Tibial nerve (tissue), 4 donors: ENCODE measurements at places on chromosomes 13 and 19. TPM values are rescaled to one million over a fixed set of nuclear protein-coding genes. Genes with fewer than 3 reads are reported as not detected.
A peak's percentile ranks its signal among the peaks of the same experiment; 100 is the strongest.

DNA sequence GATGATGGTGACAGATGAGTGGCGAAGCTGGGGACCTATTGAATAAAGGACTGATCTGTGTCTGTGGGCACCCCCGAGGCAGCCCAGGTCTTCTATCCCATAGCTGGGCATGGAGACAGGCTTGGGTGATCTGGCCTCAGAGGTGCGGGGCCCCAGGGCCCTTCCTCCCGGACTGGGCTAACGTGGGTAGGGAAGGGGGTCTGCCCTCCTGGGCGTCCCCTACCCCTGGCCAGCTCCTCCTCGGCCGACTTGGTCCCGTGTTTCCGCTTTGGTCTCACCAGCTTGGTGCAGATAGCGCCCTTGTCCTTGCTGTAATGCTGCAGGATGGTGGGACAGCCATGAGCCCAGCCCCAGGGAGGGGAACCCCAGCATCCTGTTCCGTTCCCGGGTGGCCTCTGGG is 3.3 kb downstream of the MATK start:
- H3K4me1 ChIP-seq: peaks cover 14% of the 10 kb centered on the region
- H3K4me3 ChIP-seq: no peak overlapping the region
- no peaks in the 10 kb centered on the region for H3K27me3 ChIP-seq
- no peaks in the 10 kb centered on the region for H3K36me3 ChIP-seq

DNA sequence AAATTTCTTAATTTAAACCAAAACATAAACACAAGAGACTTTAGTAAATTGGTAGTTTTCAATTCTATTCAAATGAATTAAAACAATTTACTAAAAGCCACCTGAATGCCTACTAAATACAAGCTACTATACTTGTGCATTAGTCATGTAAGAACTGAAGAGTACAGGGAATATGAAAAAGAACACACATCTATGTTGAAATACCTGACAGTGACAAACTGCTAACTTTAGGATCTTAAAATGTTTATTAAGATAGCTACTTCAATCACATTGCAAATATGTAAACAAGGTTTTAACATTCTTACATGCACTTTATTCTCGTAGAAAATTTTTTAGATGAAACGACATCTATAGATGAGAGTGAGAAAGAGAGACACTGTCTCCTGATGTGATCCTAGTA is 4.1 kb downstream of the SPRYD7 start:
- DNase-seq: no peak
- H3K27ac ChIP-seq: no peak overlapping the region
- H3K4me3 ChIP-seq: no peak overlapping the region
- peaks cover 7% of the 10 kb centered on the region for H3K4me1 ChIP-seq
- H3K36me3 ChIP-seq: no peaks in the 10 kb centered on the region
- H3K27me3 ChIP-seq: no peaks in the 10 kb centered on the region

- DNase-seq: no peak
- no peaks in the 10 kb centered on the region for H3K4me1 ChIP-seq
- no peaks in the 10 kb centered on the region for H3K27me3 ChIP-seq
- no peaks in the 10 kb centered on the region for H3K36me3 ChIP-seq
- H3K4me3 ChIP-seq: no peak overlapping the region
Observed at GRCh38 chr19:53813996-53814395, 10.1 kb downstream of the NLRP12 start.

- H3K27me3 ChIP-seq: no peaks in the 10 kb centered on the region
Observed at GRCh38 chr19:28501976-28502375, 711.0 kb downstream of the UQCRFS1 start.

GRCh38 chr19:20359933-20360720 is 193.1 kb downstream of the ZNF486 start:
- H3K36me3 ChIP-seq: no peaks in the 10 kb centered on the region
- H3K4me1 ChIP-seq: no peaks in the 10 kb centered on the region
- H3K27me3 ChIP-seq: no peaks in the 10 kb centered on the region
- no peak for DNase-seq
- H3K4me3 ChIP-seq: no peak overlapping the region

The WASF3 gene
- total RNA-seq: 45.4 TPM

GRCh38 chr13:113413178-113413897 is 40.0 kb downstream of the ADPRHL1 start:
- H3K27ac ChIP-seq: no peak overlapping the region
- H3K27me3 ChIP-seq: no peaks in the 10 kb centered on the region
- no peak overlapping the region for H3K4me3 ChIP-seq
- H3K36me3 ChIP-seq: no peaks in the 10 kb centered on the region

The PPP1R37 gene
- total RNA-seq: 22.1 TPM

- no peaks in the 10 kb centered on the region for H3K36me3 ChIP-seq
- peak overlapping the region; percentile 92 for H3K27ac ChIP-seq
- H3K4me3 ChIP-seq: no peak overlapping the region
- H3K4me1 ChIP-seq: peaks cover 97% of the 10 kb centered on the region
Observed at GRCh38 chr19:5955636-5955935, 22.4 kb downstream of the RANBP3 start.

DNA sequence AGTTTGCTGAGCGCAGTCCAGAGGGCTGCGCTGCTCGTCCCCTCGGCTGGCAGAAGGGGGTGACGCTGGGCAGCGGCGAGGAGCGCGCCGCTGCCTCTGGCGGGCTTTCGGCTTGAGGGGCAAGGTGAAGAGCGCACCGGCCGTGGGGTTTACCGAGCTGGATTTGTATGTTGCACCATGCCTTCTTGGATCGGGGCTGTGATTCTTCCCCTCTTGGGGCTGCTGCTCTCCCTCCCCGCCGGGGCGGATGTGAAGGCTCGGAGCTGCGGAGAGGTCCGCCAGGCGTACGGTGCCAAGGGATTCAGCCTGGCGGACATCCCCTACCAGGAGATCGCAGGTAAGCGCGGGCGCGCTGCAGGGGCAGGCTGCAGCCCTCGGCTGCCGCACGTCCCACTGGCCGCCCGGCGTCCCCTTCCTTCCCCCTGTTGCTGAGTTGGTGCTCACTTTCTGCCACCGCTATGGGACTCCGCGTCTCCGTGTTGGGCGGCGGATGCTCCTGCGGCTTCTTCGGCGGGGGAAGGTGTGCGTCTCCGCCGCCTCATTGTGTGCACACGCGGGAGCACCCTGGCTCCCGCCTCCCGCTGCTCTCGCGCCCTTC is 772 bp downstream of the GPC6 start:
- H3K27me3 ChIP-seq: peaks cover 5% of the 10 kb centered on the region
- no peaks in the 10 kb centered on the region for H3K4me1 ChIP-seq
- H3K36me3 ChIP-seq: no peaks in the 10 kb centered on the region
- H3K4me3 ChIP-seq: peak overlapping the region; percentile 54

The PRSS57 gene
- not detected for total RNA-seq

DNA sequence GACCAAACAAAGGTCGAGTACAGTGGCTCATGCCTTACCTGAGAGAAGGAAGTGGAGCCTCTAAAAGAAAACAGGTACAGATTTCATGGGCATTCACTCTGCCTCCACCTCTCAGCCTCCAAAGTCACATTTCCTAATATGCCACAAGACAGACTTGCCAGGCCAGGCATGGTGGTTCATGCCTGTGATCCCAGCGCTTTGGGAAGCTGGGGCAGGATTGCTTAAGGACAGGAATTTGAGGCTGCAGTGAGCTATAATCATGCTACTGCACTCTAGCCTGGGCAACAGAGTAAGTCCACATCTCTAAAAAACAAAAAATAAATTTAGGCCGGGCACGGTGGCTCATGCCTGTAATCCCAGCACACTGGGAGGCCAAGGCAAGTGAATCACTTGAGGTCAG is 10.9 kb upstream of the DNMT1 start:
- DNase-seq: no peak
- peaks cover 3% of the 10 kb centered on the region for H3K36me3 ChIP-seq
- H3K4me3 ChIP-seq: no peak overlapping the region
- H3K27me3 ChIP-seq: no peaks in the 10 kb centered on the region
- H3K4me1 ChIP-seq: no peaks in the 10 kb centered on the region

DNA sequence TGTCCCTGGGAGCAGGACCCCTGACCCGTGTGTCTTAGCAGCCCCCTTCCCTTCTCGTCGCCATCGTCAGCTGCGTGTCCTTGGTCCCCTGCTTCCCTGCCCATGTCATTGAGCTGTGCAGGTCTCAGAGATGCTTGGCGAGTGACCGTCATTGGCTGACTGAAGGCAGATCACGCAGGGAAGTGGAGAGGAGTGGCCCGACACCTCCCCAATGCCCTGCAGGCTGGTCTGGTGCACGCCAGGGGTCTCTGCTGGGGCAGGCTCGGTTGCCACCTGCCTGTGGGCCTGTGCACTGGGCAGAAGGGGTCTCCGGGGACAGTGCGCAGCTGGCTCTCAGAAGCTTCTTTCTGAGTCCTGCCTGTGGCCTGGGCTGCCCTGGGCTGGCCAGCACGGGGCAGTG is 6.2 kb downstream of the GNA11 start:
- H3K4me1 ChIP-seq: peaks cover 73% of the 10 kb centered on the region
- no peaks in the 10 kb centered on the region for H3K36me3 ChIP-seq
- no peak overlapping the region for H3K27ac ChIP-seq
- H3K27me3 ChIP-seq: no peaks in the 10 kb centered on the region
- no peak for DNase-seq
